Heart right ventricle (tissue), 16 donors: ENCODE measurements at places on chromosomes 2 and 18. TPM values are rescaled to one million over a fixed set of nuclear protein-coding genes. Genes with fewer than 3 reads are reported as not detected.

Gene MAB21L4
- total RNA-seq: not detected

Gene KCNS3
- 3.8 TPM for total RNA-seq

Gene IL1R1
- total RNA-seq: 18.5 TPM

Gene TTN
- 3,329 TPM for total RNA-seq

Gene PIEZO2
- total RNA-seq: 0.20 TPM
